ENCODE measurements at places on chromosomes 7 and 10. TPM values are rescaled to one million over a fixed set of nuclear protein-coding genes. Genes with fewer than 3 reads are reported as not detected.
A peak's percentile ranks its signal among the peaks of the same experiment; 100 is the strongest.

GRCh38 chr10:92011560-92012214 is 88.1 kb downstream of the BTAF1 start:
- peaks cover 17% of the 10 kb centered on the region for H3K36me3 ChIP-seq
- H3K27ac ChIP-seq, result no peak overlapping the region
- peaks cover 3% of the 10 kb centered on the region for H3K4me1 ChIP-seq
- no peaks in the 10 kb centered on the region for H3K27me3 ChIP-seq
- H3K4me3 ChIP-seq, result no peak overlapping the region
- no peak for DNase-seq

GRCh38 chr10:94496010-94496409 is 49.6 kb upstream of the HELLS start:
- peak overlapping the region; percentile 1 for H3K4me3 ChIP-seq
- peaks cover 4% of the 10 kb centered on the region for H3K36me3 ChIP-seq
- peak overlapping the region; percentile 82 for H3K27ac ChIP-seq

GRCh38 chr7:69683002-69683401 is 84.7 kb downstream of the AUTS2 start:
- H3K36me3 ChIP-seq, result no peaks in the 10 kb centered on the region
- H3K27me3 ChIP-seq, result no peaks in the 10 kb centered on the region
- H3K27ac ChIP-seq, result no peak overlapping the region
- H3K4me3 ChIP-seq, result no peak overlapping the region
- peaks cover 11% of the 10 kb centered on the region for H3K4me1 ChIP-seq
- DNase-seq, result no peak

DNA sequence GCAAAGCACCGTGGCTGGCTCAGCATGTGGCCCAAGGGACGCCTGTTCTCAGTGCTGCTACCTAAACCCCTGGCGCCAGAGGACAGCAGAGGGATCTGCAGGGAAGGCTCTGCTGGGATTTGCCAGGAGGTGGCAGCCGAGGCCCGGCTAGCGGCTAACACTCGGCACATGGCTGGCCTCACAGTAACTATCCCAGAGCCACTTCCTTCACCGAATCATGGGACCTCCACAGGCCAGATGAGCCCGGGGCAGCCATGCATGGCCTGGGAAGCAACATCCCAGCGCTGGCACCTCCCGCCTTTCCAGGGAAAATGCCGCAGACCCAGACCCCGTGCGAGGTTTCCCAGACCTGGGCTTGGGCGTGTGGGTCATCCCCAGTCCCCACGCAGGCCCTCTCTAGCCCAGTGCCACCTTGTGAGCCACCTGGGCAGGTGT is 36.4 kb downstream of the DPYSL4 start:
- DNase-seq, result no peak
- no peaks in the 10 kb centered on the region for H3K4me1 ChIP-seq
- no peak overlapping the region for H3K4me3 ChIP-seq
- H3K36me3 ChIP-seq, result peaks cover 6% of the 10 kb centered on the region
- no peaks in the 10 kb centered on the region for H3K27me3 ChIP-seq
- H3K27ac ChIP-seq, result peak overlapping the region; percentile 45

Gene VAX1
- not detected for total RNA-seq

Gene PFKFB3
- 41.6 TPM for total RNA-seq

Gene NPTX2
- 1.4 TPM for total RNA-seq

Gene LSM8
- total RNA-seq, result 26.4 TPM

Gene C7orf57
- not detected for total RNA-seq

Gene CUL1
- 39.7 TPM for total RNA-seq

All from chondrocyte (in vitro differentiated cells).